ENCODE measurements at places on chromosomes 1 and 21. TPM values are rescaled to one million over a fixed set of nuclear protein-coding genes. Genes with fewer than 3 reads are reported as not detected.
A peak's percentile ranks its signal among the peaks of the same experiment; 100 is the strongest.

Gene BRDT
- not detected for total RNA-seq

Gene ZSWIM5
- 0.84 TPM for total RNA-seq

Gene SPRR2E
- not detected for total RNA-seq

Gene PITHD1
- total RNA-seq: 37.6 TPM

Gene BCL2L15
- under 0.01 TPM for total RNA-seq

Gene EVA1C
- 0.54 TPM for total RNA-seq

Gene C1orf105
- total RNA-seq: not detected

DNA sequence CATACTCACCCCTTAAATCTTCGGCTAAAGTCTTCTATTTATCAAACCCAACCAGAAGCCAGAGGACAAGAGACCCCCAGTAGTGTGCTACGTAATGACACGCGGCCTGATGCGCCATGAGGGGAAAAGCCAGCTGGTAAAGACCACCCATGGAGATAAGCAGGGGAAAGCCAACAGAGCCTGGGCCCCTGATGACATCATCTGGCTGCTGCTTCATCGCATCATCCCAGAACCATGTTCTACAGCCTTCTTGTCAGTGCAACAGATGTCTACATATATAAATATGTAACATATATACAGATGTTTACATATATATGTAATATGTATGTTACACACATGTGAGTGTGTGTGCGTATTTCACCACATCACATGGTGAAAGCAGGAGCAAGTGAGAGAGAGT, 81.7 kb upstream of the VANGL1 start:
- DNase-seq: no peak

DNA sequence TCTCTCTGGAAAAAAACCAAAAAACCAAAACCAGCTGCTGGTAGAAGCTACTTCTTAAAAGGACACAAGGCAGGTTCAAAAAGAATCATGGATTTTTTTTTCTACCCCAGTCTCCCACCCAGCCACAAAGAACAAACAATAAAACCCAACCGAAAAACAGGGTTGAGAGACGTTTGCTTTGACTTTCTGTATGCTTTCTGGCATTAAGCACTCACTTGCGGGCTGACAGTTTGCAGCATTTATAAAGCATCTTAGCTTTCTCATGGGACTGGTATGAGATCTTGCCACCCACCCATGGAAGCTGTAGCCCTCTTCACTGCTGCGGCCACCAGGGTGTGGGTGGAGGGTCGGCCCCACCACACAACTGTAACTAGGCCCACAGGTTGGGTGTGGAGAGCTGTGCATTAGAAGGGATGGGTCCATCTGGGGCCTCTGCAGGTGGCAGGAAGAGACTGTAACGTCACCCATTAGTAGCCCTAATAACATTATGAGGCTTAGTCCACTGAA, 165.7 kb downstream of the RHOU start:
- no peak for DNase-seq

DNA sequence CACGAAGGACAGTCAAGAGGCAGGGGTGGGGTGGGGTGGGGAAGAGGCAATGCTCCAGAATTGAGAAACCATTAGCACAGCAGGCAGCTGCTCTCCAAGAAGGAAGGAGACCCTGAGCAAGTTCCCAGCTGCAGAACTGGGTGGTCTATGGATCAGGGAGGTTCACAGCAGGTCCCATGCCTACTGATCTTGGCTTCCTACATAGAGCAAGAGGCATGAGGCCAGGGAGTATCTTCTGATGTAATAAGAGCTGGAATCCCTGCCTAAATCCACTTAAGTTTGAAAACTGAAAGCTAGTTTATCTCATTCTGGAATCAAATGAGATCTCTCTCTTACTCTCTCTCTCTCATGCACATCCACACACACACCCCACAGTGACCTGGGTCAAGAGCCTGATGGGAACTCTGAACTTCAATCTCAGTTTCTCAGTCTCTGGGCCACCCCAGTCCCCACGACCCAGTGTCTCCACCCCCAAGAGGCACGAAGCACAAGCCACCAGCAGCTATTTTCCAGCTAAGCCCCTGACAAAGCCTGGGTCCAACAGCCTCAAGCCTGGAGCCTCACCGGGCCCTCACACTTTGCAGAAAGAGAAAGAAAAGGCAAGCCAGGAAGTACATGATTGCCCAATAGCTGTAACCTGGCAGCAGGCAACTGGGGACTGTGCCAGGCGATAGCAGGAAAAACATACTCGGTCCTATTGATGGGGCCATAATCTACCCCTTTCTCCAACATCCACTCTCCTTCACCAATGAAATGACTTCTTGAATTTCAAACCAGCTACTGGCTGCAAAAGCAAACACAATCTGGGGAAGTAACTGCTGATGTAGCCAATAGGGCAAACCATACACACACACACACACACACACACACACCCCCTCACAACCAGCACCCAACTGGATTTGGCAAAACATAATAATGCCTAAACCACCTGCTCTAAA, 2.2 kb downstream of the NUAK2 start:
- DNase-seq: no peak

DNA sequence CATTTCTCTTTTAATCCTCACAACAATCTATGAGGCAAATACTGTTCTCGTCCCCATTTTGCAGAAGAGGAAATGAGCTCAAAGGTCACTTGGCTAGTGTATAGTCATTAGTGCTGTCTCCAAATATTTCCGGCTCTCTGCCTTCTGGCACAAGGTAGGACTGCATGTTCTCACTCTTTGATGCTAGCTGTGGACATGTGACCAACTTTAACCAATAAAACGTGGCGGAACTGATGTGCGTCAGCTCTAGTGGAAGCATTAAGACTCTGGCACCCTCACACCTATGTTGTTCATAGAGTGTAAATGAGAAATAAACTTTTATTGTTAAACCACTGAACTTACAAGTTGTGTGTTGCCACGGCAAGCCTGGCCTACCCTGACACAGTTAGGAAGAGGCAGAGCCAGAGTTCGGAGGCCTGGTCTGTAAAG, 5.0 kb upstream of the KIF21B start:
- DNase-seq: no peak

DNA sequence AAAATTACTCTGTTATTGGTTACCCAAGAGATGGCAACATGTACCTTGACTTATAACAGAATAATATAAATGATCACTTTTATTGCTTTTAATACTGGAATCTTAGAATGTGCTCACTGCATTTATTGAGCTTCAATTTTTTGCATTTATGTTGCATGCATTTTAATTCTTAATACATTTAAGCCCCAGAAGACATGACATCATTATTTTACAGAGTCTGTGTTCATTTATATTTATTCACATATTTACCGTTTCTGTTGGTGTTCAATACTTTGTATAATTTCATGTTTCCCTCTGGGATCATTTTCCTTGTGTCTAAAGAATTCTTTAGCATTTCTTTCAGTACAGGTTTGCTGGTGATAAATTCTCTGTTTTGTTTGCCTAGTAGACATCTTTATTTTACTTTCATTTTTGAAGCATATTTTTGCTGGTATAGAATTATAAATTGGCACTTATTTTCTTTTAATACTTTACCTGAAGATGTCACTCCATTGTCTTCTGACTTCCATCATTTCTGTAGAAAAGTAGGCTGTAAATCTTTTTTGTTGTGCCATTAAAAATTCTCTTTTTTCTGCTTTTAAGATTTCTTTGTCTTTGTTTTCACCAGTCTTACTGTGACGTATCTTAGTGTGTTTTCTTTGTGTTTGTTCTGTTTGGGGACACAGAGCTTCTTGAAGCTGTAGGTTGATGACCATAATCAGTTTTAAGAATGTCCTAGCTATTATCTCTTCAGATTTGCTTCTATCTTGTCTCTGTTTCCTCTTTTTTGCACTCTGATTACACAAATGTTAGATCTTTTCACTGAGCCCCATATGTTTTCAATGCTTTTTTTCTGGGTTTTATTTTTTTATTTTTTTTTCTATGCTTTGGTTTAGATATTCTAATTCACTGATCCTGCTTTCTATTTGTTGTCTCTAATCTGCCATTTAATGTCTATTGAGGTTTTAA, 26.9 kb downstream of the DISP3 start:
- DNase-seq: no peak

- DNase-seq: no peak
These were observed 1431.1 kb downstream of the AMY1C start for GRCh38 chr1:105180789-105181188.

GRCh38 chr1:39189592-39190041, 14.9 kb upstream of the MACF1 start:
- no peak for DNase-seq

DNA sequence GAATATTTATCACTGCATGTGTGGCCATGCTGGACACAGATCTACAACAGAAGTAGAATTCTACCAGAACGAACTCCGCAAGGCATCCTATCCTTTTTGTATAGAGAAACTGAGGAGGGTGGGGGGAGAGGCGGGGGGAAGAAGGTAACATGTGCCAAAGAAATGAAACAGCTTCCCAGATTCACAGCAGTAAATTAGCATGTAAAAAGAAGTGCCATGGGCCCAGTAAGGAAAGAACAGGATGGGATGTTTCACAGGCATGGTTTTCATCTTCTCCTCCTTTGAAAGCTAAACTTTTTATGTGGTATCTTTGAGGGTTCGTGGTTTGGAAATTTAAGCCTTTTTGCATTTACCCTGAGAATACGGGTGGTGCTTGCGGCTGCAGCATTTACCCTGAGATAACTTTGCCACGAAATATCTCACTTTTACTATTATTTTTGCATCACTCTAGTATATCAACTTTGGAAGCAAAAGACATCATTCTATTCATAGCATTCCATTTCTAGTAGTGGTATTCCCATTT, 168.9 kb downstream of the TPR start:
- no peak for DNase-seq

DNA sequence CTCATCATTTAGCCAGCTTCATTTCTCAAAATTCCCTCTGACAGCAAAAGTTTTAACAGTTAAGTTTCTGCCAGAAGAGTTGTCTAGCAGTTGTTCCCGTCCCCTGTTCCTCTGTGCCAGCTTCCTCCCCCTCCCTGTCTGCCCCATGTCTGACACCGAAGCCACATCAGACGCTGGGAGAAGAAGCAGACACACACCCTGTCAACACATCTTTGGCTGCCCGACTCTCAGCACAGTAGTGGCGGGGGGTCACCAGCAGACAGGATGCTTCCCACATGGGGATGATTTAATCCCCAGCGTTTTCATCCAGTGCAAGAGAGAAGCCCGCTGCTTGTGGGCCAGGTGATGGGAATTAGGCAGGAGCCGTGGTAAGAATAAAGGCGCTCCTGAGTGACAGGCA, 379.4 kb upstream of the RUNX1 start:
- no peak for DNase-seq

DNA sequence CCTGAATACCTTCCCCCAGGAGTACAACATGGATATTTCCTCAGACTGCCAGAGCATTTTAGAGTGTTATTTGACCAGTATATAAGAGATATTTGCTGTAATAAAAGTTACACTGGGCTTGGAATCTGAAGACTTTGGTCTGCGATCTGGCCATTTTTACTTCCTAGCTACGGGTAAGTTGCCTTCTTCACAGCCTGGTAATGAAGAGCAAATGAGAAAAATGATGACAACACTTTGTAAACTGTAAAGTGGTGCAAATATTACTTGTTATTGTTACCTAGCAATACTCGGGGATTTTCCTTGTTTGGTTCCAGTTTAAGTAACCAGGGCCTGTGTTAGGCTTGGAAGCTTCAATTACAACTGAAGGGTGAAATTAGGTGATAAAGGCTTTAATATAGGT, 180.8 kb upstream of the LMO4 start:
- DNase-seq: no peak

GRCh38 chr1:47558601-47559593, 121.1 kb downstream of the FOXD2 start:
- no peak for DNase-seq

- DNase-seq: no peak
These were observed 85.6 kb upstream of the CLDN14 start for GRCh38 chr21:36565540-36565939.

GRCh38 chr1:94265011-94265422, 27.6 kb upstream of the ARHGAP29 start:
- no peak for DNase-seq

DNA sequence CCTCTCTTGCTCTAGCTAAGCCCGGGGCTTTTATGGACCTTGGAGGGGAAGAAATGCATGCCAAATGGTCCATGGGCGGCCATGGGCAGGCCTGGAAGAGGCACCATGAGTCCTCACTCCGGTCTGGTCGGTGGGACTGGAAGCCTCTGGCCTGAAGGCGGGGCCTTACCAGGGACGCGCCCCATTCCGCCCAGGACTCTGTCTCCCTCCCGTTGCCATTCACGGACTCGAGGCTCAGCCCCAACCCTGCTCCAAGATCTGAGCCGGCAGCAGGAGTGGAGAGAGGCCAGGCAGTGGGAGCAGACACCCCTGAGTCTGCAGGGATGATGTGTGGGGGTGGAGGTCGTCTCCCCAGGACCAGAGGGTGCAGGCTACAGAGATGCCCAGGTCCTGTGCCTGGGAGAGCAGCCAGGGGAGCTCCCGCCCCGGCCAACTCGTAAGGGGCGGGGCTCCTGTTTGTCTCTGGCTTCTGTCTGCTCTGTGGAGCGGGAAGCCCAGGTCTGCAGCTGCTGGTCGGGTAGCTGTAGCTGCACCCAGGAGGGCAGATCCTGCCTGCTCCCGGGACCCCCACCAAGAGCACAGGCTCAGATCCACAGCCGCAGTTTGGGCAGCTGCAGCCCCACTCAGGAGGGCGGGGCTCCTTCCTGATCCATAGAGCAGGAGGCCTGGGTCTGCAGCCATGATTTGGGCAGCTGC, 8.3 kb upstream of the KANK4 start:
- no peak for DNase-seq

GRCh38 chr1:12496154-12496961, 121.7 kb downstream of the DHRS3 start:
- no peak for DNase-seq

GRCh38 chr1:31483012-31483946, 70.3 kb downstream of the SERINC2 start:
- DNase-seq: peak; percentile 87

- DNase-seq: no peak
These were observed 535.8 kb upstream of the DAB1 start for GRCh38 chr1:57959531-57960241.

All from kidney epithelial cell (primary cell).